RCC 7860 (cell line): ENCODE measurements at places on chromosomes 4 and X.

DNA sequence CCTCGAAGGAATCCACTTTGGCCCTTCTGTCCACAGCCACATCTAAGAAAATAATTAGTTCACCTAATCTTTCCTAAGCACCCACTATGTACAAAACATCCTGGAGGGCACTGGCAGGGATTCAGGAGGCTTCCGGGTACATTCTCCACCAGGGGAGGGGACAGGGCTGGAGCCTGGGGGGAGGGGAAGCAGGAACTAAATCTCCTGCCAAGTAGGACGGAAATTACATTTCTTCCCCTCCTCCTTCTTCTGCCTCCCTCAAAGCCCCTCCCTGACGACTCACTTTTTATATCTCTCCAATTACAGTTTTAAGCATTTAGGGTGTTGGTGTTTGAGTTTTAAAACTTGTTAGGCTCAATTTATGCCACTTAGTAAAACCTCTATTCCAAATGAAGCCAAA is 203.1 kb downstream of the BCOR start:
- no peak for DNase-seq

GRCh38 chrX:26411045-26411444 is 195.1 kb downstream of the MAGEB5 start:
- DNase-seq = no peak

- no peak for DNase-seq
Observed at GRCh38 chr4:153025406-153025805, 89.3 kb downstream of the FHDC1 start.

DNA sequence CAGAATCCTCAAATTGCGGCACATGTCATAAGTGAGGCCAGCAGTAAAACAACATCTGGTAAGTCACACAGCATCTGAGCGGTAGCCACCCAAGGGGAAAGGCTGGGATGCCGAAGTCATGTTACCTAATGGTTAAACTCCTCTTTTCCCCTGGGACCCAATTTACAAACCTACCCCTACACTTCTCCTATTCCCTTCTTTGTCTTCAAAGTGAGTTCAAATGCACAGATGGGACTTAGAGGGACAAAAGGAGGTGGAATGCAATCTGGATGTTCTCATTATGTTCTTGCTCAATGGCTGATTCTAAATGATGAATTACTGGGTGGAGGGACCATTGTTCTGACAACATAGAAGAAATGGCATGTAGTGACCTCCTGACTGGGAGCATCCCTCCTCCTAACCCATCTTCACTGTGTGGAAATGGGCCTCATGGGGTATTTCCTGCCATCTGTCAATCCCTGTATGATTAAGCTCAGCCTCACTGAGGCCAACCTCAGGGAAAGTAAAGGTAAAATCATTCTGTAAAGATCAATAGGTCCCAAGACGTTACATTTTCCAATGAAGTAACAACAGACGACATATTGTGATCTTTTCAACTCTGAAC is 8.5 kb downstream of the CD40LG start:
- DNase-seq = no peak

- DNase-seq = no peak
Observed at GRCh38 chr4:38202242-38202641, 242.0 kb downstream of the PTTG2 start.

GRCh38 chr4:121164291-121164690 is at the start of gene TNIP3:
TNIP3 (minus strand) TSS chr4:121164321; CDS start chr4:121164125, 196 bp downstream.
- peak; percentile 47 for DNase-seq

DNA sequence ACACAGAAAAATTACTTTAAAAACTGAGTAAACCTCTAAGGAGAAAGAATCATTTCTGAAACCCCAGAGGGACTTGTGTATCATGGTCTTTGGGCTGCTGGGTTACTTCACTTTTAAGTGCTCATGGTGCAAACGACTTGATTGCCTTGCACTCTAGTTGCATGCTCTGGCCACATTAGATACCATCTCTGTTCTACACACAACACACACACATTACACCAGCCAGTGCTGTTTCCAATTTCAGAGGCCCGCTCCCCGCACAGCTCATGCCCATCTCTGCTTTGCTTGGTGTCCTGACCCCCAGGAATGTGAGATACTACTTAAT is 2.1 kb downstream of the PPP3CA start:
- no peak for DNase-seq

DNA sequence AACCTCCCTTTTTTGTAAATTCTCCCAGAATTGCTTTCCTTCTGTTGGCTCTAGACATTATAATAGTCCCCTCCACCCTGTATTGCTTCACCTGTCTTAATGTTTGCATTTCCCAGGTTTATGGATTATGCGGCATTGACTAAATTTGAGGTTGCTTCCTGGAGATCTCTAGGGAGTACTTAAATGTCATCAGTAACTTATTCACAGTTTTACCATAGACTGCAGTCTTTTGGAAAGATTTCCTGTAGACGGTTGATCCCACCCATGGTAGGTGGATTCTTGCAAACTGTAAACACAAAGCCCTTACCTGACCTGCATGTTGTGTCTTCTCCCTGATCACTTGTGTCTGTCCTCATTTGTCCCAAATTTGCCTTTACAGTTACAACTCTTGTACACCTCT is 6.2 kb upstream of the NOX1 start:
- DNase-seq = no peak

DNA sequence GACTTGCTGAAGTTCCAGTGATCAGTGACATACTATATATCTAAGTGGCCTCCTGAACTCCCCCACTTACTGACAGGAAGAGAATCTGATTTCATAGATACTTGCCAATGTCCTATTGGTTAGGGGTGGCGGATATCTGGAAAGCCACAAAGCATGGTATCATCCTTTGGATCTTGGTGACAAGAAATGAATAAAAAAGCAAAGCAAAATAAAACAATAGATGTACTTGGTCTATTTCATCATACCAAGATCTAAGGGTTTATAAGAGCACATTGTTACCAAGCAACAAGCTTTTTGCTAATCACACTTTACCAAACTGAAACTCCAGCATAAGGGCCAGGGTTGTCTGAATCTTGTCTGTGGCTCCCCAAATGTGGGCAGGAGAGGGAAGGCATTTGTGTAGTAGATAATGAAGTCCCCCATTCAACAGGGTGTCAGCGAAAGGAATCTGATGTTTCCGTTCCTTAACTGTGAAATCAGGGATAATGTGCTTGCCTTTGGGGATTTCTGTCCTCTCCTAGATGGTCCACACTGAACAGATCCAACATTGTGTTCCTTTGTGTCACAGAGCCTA is 125.0 kb upstream of the SMIM10 start:
- DNase-seq = no peak

- no peak for DNase-seq
Observed at GRCh38 chr4:145396581-145396980, 85.1 kb upstream of the SMAD1 start.

GRCh38 chr4:144584428-144584827 is 61.5 kb upstream of the HHIP start:
- no peak for DNase-seq

DNA sequence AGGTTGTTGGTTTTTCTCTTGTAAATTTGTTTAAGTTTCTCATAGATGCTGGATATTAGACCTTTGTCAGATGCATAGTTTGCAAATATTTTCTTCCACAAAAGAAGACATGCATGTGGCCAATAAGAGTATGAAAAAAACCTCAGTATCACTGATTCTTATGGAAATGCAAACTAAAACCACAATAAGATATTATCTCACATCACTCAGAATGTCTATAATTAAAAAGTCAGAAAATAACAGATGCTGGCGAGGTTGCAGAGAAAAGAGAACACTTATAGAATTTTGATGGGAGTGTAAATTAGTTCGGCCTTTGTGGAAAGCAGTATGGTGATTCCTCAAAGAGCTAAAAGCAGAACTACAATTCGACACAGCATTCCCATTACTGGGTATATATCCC is 1355.6 kb downstream of the FAM133A start:
- DNase-seq = no peak

DNA sequence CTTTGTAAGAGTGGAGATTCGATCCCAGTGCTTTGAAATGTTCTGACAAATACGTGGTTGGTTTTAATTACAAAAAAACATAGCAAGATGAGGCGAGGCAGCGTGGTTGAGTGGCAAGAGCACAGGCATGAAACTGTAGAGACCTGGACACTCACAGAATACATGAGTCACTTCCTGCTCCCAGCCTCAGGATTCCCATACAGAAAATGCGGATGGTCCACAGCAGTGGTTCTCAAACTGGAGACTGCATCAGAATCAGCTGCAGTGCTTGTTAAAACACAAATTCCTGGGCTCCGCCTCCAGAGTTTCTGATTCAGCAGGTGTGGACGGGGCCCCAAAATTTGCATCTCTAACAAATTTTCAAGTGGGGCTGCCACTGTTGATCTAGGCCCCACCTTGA is 10.1 kb downstream of the OTOP1 start:
- DNase-seq = peak; percentile 17

GRCh38 chr4:128524311-128524710 is 236.7 kb upstream of the PGRMC2 start:
- peak; percentile 81 for DNase-seq
